ENCODE measurements at places on chromosomes 12 and 14.
A peak's percentile ranks its signal among the peaks of the same experiment; 100 is the strongest.

DNA sequence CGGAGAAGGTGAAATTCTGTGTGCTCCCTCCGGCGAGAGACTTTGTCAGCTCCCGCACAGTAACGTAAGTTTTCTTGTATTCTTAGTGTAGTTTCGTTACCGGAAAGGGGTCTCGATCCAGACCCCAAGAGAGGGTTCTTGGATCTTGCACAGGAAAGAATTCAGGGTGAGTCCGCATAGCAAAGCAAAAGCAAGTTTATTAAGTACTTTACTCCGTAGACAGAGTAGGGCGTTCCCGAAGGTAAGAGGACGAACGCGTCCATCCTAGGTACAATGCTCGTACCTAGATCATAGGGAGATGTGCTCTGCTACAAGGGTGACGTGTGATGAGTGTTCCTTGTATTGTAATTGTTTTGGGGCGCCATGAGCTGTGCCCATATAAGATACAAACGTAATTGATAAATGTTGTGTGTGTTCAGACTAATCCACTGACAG is 293 bp downstream of the IFI27L1 start:
- no peak for DNase-seq

GRCh38 chr14:91780452-91780851 is 48.6 kb upstream of the CATSPERB start:
- DNase-seq = no peak

DNA sequence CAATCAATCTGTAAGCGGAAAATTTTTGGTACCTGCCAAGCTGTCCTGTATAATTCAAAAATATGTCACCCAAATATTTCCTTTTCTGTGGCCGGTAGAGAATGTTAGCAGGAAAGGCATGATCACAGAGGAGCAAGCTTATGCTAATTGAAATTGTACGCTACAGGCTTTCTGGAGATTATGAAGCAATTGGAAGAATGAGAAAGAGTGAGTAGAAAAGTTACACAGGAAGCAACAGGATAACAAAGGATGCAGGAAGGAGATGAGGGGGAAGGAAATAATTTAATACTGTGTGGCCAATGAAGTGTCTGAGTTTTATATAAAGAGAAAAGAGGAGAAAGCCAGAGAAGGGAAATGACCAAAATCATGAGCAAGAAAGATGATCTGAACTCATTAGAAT is 627.2 kb upstream of the STXBP6 start:
- DNase-seq = no peak

- DNase-seq = no peak
Measured at GRCh38 chr12:27578689-27579372, 54.8 kb downstream of the PPFIBP1 start.

DNA sequence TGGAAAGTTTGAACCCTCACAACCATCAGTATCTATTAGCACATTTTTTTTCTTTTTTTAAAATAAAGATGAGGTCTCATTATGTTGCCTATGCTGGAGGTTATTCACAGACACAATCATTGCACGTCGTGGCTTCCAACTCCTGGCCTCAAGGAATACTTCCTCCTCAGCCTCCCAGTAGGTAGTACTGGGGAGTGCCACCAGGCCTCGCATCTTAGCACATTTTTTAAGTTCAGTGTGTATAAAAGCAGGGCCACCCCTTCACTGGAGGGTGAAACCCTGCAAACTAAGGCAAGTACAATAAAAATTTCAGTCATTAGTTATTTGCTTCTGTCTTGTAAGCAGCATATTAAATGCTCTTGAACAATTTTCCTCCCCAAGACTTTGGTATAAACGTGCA is 114.2 kb upstream of the SINHCAF start:
- no peak for DNase-seq

GRCh38 chr14:104802394-104803184 is 1.7 kb downstream of the ZBTB42 start:
- DNase-seq = no peak

DNA sequence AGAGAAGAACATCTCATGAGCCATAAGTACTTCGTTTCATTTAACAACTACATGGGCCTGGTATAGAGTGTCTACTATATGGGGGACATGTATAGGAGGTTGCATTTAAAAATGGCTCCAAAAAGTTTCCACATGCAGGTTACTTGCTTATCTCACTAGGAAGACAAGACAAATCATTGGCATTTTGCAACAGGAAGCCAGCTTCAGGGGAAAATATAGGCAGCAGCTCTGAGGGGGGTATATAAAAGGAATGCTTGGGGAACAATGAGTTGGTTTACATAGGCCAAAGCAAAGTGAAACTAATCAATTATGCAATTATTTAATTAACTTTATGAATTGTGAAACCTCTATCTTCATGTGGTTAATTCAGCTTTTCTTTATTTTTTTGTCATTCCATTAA is 225.3 kb downstream of the KCNH5 start:
- DNase-seq = no peak

GRCh38 chr12:64656429-64656828 is 46.1 kb downstream of the RASSF3 start:
- DNase-seq = no peak

DNA sequence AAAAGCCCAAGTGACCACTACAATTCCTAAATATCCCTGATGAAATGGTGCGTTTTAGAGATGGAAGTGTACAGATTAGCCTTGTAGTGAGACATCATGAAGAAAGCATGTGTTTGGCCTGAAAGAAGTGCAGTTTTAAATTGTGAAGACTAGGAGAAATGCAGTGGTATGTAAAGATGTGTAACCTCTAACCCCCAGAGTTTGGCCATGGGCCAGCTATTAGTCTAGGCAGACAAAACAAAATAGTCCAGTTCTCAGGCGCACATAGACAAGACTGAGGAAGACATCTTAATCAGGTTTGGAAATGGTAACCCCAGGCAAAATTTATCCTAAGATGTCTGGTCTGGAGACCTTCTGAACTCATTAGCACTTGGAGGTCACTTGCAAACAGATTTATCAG is 23.4 kb downstream of the WBP11 start:
- DNase-seq = no peak

DNA sequence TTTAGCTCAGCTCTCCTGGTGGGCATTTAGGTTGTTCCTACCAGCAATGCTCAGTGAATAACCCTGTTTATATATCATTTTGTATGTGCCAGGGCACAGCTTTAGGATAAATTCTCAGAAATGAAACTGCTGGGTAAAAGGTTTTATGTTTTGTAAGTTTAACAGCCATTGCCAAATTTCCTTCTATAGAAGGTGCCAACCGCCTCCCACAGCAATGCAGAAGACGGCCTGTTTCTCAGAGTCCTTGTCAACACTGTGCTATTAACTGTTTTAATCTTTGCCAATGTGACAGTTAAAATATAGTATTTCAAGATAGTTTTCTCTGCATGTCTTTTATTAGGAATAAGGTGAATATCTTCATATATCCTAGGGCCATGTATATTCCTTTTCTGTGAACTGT is 65.0 kb downstream of the PPP1R13B start:
- DNase-seq = no peak

DNA sequence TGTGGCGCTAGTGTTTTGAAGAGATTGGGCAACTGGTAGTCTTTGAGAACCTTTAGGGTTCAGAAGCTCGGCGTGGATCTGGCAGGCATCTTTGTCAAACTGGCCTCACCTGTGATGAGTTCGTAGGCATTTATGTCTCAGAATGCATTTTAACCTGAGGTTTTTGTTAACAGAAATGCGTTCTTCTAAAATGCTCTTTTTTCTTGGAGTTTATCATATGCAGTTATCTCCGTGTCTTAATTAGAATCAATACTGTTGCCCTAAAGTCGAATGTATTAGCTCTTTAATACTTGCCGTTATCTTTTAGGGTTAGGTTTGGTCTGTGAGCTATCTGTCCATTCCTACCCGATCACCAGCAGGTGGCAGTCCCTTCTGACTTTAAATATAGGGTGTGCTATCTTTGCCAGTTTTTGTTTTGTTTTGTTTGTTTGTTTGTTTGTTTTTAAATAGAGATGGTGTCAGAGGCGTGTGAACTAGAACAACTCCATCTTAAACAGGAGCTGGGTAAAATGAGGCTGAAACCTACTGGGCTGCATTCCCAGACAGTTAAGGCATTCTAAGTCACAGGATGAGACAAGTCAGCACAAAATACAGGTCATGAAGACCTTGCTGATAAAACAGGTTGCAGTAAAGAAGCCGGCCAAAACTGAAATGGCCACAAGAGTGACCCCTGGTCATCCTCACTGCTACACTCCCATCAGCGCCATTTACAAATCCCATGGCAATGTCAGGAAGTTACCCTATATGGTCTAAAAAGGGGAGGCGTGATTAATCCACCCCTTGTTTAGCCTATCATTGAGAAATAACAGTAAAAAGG is 1.4 kb downstream of the ATF1 start:
- peak; percentile 13 for DNase-seq

DNA sequence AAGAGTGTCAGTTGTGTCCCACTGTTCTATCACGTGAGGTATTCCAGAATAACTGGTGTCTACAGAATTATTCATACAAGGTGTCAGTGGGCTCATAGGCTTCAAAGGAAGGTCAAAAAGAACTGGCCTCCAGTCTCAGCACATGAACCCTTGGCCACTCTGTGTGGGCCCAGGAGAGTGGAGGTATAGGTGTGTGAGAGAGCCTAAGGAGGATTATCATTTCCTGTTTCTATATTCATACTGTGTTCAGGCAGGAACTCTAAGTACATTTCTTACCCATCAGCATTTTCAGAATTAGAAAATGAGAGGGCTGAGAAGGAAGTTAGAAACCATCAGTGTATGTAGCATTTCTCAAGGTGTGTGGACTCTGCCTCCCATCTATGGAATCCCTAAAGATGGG is 87.0 kb downstream of the BTG1 start:
- no peak for DNase-seq

GRCh38 chr12:38508246-38508645 is 191.7 kb downstream of the ALG10B start:
- DNase-seq = no peak

DNA sequence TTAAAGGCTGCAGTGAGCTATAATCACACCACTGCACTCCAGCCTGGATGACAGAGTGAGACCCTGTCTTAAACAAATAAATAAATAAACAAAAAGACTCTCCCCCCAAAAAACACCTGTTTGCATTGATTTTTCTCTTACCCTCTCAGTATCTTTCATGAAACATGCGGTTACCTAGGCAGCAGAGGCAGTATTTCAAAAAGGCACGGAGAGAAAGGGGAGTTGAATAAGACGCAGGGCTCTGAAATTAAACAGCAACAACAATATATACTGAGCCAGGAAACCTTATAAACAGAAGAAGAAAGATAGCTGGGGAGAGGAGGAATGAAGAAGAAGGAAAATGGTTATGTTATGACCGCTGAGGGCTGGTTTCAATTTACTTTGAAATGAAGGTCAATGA is 277.6 kb downstream of the BTG1 start:
- DNase-seq = no peak

GRCh38 chr14:71597955-71598660 is 334.1 kb upstream of the RGS6 start:
- no peak for DNase-seq

DNA sequence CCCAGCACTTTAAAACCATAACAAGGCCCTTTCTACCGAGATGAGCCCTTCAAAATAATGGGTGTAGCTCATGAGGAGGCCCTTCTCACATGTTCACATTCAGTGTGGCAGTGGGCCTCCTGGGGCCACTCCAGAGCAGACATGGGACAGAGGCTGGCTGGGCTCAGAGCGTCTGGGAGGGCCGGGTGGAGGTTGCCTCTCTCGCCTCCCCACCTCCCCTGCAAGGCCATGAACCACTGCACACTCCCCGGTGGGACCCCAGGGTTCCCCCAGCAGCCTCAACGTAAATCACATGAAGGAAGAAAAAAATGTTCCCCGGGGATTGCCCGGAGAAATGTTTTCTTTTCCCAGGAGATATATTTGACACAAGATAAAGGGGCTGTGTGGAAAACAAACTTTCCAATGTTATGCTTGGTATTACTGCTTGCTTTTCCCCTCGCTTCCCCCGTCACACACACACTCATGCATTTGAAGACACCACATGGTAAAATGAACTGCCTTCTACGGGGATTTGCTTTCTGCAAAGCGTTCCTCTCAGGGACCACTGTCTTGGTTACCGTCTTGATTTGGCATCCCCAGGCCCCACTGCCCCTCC is 190.7 kb upstream of the CCND2 start:
- DNase-seq = no peak
